Activated CD4-positive, alpha-beta T cell treated with anti-CD3 and anti-CD28 coated beads, Interleukin-10, Interleukin-2, amounts not matched to agents 100 ng/mL and 50 ng/mL, durations not matched to agents 16 hours and 8 hours (primary cell): ENCODE measurements at places on chromosomes 6 and 20.

GRCh38 chr20:57391439-57392301, 474 bp downstream of the RBM38 start:
- DNase-seq = peak; percentile 39

- DNase-seq = no peak
Observed at GRCh38 chr6:63476302-63476701, 96.0 kb upstream of the LOC128125822 start.

- no peak for DNase-seq
Observed at GRCh38 chr20:57649617-57650015, 29.4 kb upstream of the ZBP1 start.

DNA sequence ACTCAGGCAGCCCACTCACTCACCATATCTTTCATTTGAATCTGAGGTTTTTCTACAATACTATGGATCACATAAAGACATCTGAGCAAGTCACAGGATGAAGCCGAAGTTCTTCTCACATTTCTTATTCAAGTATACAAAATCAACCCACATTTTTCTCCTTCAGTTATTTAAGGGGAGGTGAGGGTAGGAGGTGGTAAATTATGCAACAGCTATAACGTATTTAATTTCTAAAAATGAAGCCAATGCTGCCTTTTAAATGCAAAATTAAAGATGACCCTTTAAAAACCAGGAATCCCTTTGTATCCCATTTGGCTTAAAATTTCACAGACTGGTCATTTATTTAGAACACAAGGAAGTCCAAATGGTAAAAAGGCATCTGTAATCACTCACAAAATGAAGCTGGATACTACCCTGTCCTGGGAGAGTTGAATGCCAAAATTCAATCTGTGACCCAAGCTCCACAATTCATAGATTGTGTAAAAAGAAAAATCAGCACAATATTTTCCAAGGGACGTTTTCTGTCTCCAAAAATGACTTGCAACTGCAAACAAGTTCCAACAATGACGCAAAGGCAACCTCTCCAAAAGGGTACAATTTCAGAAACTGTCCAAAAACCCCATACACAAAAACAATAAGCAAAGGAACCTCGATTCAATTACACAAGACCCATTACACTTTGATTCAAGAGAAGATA, 48.8 kb downstream of the EPB41L2 start:
- no peak for DNase-seq

DNA sequence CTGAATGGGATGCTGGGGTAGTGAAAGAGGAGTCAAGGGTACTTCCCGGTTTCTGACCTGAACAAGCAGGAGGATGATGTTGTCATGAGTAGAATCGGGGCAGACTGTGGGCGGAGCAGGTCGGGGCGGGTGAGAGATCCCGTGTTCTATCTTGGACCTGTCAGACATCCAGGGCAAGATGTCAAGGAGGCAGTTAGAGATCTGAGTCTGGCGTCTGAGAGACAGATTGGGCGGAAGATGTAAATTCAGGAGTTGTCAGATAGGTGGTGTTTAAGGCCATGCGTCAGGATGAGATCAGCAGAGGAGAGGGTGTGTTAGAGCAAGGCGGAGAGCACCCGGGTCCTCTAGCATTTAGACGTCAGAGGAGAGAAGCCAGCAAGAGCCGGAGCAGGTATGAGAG, 115.5 kb downstream of the DLGAP4 start:
- DNase-seq = no peak

- DNase-seq = no peak
Observed at GRCh38 chr20:38278763-38279162, 18.2 kb upstream of the KIAA1755 start.

GRCh38 chr6:69732640-69733039, 64.2 kb downstream of the LMBRD1 start:
- DNase-seq = peak; percentile 2

DNA sequence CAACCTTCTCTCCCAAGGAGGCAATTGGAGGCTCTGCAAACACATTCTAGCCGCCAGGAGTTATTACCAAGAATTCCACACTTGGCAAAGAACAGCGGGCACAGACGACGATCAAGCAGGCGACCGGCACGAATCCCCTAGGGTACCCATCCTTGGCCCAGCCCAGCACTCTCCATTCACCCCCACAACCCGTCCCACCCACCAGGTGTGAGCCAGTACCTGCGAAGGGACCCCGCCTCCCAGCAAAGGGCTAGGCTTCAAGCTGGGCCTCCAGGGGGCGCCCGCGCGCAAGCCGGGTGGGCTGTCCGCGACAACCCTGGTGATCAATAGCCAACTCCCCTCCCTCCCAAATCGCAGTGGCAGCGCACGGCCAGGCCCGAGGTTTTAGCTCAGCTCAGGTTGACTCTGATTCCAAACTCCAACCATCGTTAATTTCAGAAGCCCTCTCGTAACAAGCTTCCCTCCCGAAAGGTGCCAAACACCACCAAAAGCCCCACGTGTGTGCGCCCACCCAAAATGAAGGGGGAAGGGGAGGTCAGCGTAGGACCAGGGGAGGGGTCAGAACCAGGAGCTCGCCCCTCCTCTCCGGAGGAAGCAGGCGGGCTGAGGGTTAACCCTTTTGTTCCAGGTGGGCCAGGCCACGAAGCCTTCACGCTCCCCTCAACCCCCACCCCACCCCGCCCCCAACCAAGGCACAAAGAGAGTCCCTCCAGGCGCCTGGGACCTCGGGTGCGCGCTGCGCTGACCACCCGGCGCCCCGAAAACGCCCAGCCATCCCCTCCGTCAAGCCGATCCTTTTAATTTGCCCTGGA, 2.1 kb downstream of the SALL4 start:
- peak; percentile 72 for DNase-seq

DNA sequence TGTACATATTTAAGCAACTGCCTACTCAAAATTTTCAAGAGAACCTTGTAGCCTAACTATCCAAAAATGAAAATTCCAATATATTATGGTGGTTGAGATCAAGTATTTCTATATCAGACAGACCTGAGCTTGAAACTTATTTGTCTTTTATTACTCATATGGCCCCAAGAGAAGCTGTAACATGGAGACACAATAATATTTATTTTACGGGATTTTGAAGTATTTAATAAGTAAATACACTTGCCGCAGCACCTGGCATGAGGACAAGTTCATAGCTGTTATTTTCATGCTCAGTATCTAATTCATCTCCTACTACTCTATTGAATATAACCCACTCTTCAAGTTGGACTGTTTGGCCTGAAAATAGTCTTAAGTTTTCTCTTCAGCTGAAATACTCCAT, 28.0 kb downstream of the PTPRK start:
- no peak for DNase-seq

DNA sequence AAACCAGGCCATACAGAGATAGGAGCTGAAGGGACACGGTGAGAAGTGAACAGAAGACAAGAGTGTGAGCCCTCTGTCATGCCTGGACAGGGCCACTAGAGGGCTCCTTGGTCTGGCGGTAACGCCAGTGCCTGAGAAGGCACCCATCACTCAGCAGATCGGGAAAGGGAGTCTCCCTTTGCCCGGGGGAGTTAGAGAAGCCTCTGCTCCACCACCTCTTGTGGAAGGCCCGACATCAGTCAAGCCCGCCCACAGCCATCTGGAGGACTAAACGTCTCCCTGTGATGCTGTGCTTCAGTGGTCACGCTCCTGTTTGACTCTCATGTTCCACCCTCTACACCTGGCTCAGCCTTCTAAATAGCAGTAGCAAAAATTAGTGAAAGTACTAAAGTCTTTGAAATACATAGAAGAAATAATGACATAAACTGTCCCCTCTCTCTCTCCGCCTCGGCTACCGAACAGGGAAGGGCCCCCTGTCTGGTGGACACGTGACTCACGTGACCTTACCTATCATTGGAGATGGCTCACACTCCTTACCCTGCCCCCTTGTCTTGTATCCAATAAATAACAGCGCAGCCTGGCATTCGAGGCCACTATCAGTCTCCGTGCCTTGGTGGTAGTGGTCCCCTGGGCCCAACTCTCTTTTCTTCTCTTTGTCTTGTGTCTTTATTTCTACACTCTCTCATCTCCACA, 66.7 kb downstream of the RPP21 start:
- DNase-seq = peak; percentile 70

GRCh38 chr6:91646649-91647048, 1059.8 kb upstream of the MAP3K7 start:
- DNase-seq = no peak

GRCh38 chr20:44961870-44962267, 1.7 kb upstream of the TOMM34 start:
- DNase-seq = no peak

DNA sequence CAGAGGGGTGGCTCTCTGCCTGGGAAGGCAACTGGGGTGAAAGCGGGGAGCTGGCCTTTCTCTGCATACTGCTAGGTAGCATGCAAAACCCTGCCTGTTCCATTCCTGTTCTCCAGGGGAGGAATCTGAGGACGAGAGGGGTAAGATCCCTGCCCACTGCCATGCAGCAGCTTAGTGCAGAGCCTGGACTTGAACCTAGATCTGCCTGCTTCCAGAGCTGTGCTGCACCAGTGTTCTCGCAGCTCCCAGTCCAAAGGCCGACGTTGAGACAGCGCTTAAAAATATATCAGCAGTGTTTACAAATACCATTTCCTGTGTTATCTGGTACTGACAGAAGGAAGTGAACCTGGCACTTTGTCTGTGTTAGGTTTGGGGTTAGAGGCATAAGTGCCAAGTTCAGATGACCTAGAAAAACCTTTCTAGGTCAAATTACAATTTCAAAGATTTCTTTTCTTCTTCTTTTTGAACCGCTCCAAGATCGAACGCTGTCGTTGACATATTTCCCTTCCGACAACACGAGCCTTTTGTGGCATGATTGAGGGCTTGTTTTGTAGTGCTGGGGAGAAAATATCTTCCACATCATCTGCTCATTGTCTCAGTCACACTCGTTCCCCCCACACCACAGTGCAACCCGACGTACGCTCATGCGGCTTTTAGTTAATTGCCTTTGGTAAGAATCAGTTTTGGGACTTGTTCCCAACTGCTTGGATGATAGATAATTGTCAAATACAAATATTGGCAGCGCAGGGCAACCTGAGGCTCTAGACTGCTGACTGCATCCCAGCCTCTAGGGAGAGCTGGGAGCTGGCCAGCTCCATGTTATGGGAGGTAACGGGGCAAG, 44.6 kb downstream of the TOX2 start:
- peak; percentile 36 for DNase-seq

GRCh38 chr20:45433316-45433715, 17.4 kb downstream of the PIGT start:
- no peak for DNase-seq

- no peak for DNase-seq
Observed at GRCh38 chr6:109379711-109380110, 2.6 kb downstream of the CD164 start.

- DNase-seq = no peak
Observed at GRCh38 chr6:21738180-21739094, 144.9 kb downstream of the SOX4 start.

- no peak for DNase-seq
Observed at GRCh38 chr6:161750686-161751085, 476.8 kb upstream of the AGPAT4 start.

DNA sequence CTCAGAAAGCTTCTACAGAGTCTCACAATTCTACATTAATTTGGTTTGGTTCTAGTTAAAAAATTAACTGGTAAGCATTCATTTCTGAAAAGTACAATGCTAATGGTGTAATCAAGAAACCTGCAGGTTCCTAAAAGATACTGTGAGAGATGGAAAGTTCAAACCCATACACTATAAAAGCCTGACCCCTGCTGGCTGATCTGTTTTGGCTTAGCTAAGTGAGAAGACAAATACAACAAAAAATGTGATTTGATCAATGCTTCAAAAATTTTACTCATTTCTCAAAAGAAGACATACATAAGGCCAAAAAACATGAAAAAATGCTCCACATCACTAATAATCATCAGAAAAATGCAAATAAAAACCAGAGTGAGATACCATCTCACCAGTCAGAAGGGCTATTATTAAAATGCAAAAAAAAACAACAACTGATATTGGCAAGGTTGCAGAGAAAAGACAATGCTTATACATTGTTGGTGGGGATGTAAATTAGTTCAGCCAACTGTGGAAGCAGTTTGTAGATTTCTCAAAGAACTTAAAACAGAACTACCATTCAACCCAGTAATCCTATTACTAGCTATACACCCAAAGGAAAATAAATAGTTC, 102.8 kb downstream of the MOXD1 start:
- peak; percentile 34 for DNase-seq

- DNase-seq = no peak
Observed at GRCh38 chr20:41116282-41116956, 20.9 kb upstream of the PLCG1 start.

- DNase-seq = peak; percentile 37
Observed at GRCh38 chr6:16512544-16513290, 248.5 kb downstream of the ATXN1 start.

- DNase-seq = no peak
Observed at GRCh38 chr20:45897692-45898091, 6.6 kb downstream of the CTSA start.

- DNase-seq = peak; percentile 80
Observed at GRCh38 chr6:20599302-20600051, 65.2 kb downstream of the CDKAL1 start.

GRCh38 chr6:326896-327537, 34.7 kb downstream of the DUSP22 start:
- no peak for DNase-seq

- DNase-seq = no peak
Observed at GRCh38 chr6:13377054-13377758, 48.9 kb upstream of the TBC1D7 start.

DNA sequence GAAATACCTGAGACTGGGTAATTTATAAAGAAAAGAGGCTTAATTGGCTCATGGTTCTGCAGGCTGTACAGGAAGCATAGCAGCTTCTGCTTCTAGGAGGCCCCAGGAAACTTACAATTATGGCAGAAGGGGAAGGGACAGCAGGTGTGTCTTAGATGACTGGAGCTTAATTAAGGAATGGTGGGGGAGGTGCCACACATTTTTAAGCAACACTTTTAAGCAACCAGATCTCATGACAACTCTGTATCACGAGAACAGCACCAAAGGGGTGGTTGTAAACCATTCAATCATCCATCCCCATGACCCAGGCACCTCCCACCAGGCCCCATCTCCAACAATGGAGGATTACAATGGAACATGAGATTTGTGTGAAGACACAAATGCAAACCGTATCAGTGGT, 26.9 kb downstream of the FIG4 start:
- no peak for DNase-seq

GRCh38 chr6:112370946-112371345, 23.8 kb downstream of the RFPL4B start:
- no peak for DNase-seq

GRCh38 chr6:144302701-144303372, 17.7 kb downstream of the UTRN start:
- DNase-seq = no peak

DNA sequence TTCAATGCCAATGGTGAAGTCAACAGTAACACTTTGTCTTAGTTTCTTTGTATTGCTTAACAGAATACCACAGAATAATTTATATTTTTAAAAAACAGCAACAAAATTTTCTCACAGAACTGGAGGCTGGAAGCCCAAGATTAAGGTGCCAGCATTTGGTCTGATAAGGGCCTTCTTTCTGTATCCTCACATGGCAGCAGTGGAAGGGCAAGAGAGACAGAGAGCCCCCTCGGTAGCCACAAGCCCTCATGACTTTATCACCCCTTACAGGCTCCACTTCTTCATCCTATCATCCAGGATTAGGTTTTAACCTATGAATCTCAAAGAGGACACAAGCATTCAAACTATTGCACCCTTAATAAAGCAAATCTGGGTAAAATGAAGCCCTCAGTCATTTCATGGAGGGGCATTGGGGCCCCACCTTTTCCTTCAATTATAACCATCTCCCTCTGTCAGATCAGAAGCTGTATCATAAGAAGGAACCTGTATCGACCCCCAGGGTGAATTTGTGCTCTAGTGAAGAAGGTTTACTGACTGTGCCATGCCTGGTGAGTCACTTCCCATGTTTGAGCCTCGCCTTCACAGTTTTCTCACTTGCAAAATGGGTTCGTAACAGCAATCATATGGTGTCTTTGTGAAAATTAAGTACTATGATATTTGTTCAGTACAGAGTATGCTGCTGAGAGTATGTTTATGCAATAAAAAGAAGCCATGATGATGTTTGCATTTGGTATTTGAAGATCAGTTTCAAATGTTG, 178.2 kb downstream of the LRFN2 start:
- no peak for DNase-seq
